Activated CD4-positive, alpha-beta T cell treated with anti-CD3 and anti-CD28 coated beads, Interleukin-2, amount 50 U/mL, for 1 hour (primary cell): ENCODE measurements at places on chromosomes 1 and 21.

- no peak for DNase-seq
These were observed 5.0 kb downstream of the TFF1 start for GRCh38 chr21:42361286-42361685.

- no peak for DNase-seq
These were observed 114.4 kb upstream of the COL6A1 start for GRCh38 chr21:45867041-45867666.

GRCh38 chr1:187985145-187985896 is 1156.6 kb downstream of the PLA2G4A start:
- DNase-seq: no peak

GRCh38 chr21:35540950-35541638 is 492.0 kb upstream of the RUNX1 start:
- DNase-seq: no peak

DNA sequence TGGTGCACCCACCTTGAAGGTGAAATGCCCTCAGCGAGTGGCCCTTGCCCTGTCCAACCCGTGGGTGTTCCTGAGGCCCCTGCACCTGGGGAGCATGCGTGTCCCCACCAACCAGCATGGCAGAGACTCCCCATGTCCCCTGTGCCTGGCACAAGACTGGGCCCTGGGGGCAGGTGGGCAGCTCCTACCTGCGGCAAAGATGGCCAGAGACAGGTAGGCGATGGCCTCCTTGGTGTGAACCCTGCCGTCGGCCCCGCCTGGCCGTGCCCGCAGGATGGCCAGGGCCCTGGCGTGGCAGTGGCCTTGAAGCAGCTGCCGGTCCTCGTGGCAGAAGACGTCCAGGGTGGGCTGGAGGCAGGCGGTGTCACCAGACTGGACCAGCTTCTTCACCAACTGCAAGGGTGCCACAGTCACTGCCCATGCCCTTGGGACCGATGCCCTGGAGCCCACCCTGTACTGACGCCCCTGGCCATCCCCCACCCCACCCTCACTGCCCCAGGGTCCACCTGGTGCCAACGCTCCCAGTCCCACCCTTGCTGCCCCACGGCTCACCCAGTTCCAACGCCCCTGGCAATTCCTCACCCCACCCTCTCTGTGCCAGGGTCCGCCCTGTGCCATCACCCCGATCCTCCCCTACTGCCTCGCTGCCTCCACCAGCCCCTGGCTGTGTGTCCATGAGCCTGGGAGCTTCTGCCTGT is 15.7 kb downstream of the TTC34 start:
- no peak for DNase-seq

GRCh38 chr1:90501281-90501680 is 215.8 kb downstream of the BARHL2 start:
- no peak for DNase-seq

- DNase-seq: no peak
These were observed 287.0 kb upstream of the PLXNA2 start for GRCh38 chr1:208531003-208531750.

GRCh38 chr1:91759076-91759475 is 126.9 kb downstream of the TGFBR3 start:
- DNase-seq: no peak

GRCh38 chr1:29631361-29631760 is 395.0 kb downstream of the PTPRU start:
- no peak for DNase-seq

DNA sequence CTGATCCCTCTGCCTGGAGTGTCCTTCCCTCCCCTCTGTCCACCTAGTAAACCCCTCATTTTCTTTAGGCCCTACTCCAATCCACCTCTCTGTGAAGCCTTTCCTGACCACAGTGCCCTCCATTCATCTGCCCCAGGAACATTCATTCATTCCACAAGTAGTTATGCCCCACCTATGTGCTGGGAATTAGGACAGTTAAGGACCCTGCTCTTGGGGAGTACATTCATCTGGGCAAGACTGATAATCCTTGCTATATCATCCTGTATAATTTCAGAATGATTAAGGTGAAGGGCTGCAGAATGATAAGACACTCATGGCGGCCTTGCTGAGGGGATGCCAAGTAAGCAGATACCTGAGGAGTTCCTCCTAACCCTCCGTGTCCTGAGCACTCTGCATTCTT is 10.3 kb upstream of the FAM20B start:
- DNase-seq: no peak

DNA sequence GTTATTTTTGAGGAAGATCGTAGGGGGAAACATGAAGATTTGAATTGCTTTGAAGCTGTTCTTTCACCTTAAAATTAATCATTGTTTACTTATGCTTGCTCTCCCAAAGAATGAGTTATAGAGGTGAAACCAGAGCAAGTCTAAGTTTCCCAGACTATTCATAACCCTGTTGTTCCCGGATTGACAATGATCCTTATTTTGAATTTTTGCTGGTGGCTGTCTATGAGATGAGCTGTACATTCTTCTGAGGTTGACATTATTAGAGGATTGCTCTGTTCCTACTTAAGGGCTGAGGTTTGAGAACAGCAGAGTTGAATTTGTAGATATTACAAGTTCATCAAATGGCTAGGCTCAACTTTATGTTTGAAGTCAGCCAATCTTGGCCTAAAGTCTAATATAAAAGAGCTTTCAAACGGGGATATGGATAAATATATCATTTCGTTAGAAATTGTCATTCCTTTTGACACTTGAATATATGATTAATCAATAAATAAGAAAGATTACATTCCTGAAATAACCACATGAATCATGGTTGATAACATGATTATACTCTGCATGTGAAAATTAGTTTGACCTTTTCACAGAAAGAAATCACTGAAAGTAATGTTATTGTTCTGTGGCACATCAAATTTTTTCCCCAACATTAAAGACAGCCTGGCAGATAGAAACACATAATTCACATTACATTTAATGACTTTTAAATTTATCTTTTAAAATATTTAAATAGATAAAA is 19.1 kb upstream of the PDE4B start:
- no peak for DNase-seq

DNA sequence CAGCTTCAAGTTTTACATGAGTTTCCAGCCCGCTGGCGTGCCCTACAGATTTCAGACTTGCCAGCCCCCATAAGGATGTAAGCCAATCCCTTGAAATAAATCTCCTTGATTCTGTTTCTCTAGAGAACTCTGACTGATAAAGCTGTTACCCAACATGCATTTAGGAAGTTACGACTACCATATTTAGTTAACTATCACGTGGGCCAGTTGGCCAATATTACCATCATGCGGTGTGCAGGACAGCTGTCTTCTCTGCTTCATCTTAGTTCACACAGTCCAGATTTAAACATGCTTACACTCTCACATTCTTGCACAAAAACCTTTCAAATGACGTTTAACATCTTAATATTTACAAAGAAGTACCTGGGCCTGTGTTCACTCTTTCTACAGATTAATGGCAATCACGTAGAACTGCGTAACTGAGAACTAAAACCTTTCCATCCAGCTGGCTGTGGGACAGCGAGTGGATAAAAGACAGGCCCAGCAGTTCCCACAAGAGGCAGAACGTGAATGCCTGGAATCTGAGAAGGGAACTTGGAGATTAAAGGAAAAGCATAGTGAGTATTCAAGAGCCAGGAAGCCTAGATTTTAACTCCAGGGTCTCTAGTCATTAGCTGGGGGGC is 20.8 kb downstream of the FAM177B start:
- DNase-seq: no peak

GRCh38 chr1:201745023-201745422 is 83.9 kb upstream of the IPO9 start:
- no peak for DNase-seq

GRCh38 chr1:38584448-38585355 is 274.9 kb downstream of the RRAGC start:
- no peak for DNase-seq

DNA sequence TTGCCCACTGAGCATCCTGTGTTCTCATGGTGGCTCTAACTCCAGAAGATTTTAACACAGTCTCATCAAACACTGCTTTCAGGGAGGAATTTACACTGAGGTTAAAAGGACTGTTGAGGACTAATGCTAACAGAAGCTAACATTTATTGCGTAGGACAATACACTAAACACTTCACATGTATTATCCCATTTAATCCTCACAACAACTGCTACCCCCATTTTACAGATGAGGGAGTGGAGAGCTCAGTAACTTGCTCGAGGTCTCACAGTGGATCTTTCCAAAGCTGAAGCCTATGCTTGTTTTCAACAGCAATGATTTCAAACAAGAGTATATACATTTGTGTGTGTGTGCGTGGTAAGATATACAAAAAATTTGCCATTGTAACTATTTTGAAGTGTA is 13.9 kb downstream of the ATF3 start:
- no peak for DNase-seq

DNA sequence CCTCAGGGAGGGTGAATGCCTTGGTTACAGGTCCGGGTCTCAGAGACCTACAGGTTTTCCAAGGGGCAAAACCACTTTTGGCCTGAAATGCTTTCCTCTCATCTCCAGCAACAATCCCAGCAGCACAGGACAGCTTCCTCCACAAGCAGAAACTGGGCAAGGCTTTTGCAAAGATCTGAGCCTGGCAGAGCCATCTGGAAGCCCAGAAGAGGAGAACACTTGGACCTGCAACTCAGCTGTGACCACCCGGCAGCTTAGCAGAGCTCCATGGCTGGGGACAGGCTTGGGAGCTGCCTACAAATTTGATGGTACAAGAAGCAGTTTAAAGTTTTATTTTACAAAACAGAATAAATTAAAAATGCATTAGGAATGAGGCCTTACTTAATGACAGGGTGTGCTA is 90.0 kb upstream of the KCND3 start:
- DNase-seq: no peak

DNA sequence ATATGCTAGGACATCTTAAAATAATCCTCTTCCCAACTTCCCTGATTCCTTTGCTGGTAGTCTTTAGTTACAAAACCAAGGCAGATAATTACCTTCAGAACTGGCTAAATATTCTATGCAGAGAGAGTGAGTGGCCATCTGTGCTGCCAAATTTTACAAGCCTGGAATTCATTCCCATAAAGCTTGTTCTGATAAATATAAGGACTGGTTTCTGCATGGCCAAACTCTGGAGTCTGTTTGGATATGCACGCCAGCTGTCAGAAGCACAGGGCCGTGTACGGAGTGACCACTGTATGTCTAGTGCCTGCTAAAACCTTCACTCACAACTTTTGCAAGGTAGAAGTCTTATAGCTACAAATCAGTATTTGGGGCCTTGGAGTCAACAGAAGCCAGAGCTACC is 66.5 kb upstream of the RAVER2 start:
- no peak for DNase-seq

DNA sequence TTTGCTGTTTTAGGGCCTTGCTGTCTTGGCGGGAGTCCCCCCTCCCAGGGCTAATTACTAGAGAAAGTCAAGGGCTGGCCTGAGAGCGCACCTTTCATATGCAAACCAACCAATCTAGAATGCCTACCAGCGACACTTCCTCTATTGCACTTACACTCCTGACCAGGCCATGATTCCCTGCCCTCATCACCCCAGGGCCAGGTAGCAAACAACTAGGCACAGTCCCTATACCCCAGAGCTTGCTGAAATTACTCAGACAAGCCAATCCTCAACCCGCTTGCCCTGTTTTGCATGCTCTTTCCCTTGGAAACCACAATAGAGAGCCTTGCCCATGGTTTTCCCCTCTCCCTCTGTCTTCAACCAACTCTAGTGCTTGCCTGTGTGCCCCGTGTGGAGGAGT is 70.3 kb downstream of the URB2 start:
- no peak for DNase-seq

- no peak for DNase-seq
These were observed 32.3 kb downstream of the MAN1C1 start for GRCh38 chr1:25648681-25649440.
